ENCODE measurements at places on chromosomes 7 and 10.

DNA sequence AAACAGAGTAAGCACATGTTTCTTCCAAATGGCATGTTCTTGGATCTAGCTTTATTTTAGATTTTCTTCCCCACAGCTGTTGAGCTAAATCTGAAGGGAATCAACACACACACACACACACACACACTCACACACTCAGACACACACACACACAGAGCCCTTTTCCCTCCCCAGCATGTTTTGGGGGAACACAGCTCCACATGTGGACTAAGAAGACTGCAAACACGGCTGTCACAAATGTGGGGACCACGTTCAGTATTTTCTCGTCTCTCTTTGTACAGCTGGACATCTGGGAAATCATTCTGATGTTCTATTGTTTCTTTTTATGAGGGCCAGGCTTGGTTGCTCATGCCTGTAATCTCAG, 116.3 kb downstream of the ABLIM1 start:
- DNase-seq, result no peak

DNA sequence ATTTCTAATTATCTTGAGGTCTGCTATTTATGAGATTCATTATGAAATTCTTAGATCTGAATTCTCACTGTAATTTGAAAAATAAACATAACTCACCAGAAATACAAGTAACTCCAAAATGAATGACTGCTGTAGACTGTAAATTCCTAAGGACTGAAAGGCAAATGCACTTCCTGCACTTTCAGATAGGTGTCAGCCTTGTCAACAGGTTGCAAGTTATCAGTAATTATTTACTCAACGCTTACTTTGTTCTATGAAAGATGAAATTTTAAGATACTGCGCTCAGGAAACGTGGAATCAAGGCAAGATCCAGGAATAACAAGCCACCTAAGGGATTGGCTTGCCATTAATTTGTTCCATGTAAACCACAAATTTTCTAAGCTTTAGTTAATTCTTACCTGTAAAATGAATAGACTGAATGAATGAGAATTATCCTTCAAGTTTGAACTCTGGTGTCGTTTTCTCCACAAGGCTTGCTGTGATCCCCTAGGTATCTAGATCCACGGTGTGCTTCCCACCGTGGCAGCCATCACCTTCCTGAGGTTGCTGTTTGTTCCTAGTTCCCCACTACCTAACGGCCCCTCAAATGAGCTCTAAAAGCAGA, 12.6 kb downstream of the DHX32 start:
- DNase-seq, result no peak

GRCh38 chr7:78165454-78165853, 366.9 kb downstream of the PHTF2 start:
- no peak for DNase-seq

DNA sequence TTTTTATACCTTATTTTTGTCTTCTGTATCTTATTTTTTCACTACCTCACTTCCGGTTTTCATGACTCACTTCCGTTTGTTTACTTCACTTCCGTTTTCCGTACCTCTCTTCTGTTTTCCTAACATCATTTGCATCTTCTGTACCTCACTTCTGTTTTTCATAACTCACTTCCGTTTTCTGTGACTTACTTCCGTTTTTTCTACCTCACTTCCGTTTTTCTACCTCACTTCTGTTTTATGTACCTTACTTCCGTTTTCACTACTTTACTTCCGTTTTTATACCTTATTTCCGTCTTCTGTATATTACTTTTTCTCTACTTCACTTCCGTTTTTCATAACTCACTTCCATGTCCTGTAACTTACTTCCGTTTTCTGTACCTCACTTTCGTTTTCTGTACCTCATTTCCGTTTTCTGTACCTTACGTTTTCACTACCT, 492.5 kb upstream of the AKR1E2 start:
- no peak for DNase-seq

- no peak for DNase-seq
These were observed 20.5 kb downstream of the SPAG6 start for GRCh38 chr10:22365644-22366434.

- no peak for DNase-seq
These were observed 56.6 kb upstream of the TRUB1 start for GRCh38 chr10:114881417-114881816.

- DNase-seq, result no peak
These were observed 189.9 kb downstream of the HERPUD2 start for GRCh38 chr7:35505066-35505465.

GRCh38 chr10:66996996-66997395, 71.2 kb downstream of the LRRTM3 start:
- DNase-seq, result no peak

- no peak for DNase-seq
These were observed 6.6 kb upstream of the ZNF22 start for GRCh38 chr10:44993922-44994751.
